ENCODE measurements at places on chromosomes 5 and 9.

DNA sequence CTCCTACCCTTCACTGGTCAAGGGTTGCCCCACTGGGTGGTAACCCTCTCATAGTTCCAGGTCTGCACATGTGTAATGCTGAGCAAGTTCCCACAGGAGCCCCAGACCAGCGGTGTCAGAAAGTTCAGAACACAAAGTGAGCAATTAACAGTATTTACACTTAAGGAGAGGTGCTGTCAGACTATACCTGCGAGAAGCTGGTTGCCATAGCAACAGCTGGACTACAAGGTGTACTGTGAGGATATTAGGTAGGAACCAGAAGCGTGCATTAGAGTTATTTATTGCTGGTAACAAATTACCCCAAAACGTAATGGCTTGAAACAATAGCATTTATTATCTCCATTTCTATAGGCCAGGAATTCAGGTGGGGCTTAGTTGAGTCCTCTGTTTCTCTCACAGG is 317.0 kb upstream of the RPS23 start:
- no peak for DNase-seq

GRCh38 chr9:37301042-37301853 is 121.2 kb upstream of the GRHPR start:
- DNase-seq: no peak

DNA sequence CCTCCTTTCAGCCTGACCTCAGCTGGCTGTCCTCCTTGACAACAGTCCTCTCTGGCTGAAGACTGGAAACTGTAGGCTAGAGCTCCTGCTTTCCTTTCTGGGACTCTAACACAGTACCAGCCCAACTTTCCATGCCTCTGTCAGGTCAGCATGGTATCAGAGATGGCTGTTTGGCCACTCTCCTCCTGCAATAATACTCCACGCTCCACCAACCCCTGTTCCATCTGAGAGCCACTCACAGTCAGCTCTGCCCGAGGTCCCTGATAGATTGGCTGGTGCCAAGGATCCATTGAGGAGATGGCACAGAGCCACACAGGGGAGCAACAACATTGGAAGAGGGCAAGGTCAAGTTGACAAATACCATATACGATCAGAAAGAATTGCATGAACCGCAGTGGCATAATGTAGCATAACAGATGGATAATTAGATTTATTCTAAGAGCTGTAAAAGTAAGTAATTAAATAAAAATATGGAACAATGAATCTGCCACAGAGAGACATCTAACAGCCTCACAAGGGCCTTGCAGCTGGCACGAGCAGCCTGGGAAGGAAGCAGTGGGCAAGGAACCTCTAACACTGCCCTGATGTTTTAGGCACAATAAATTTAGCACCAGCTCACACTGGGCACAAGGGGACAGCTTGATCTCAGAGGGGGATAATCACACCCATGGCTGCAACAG is 94.3 kb upstream of the LRRTM2 start:
- DNase-seq: no peak

DNA sequence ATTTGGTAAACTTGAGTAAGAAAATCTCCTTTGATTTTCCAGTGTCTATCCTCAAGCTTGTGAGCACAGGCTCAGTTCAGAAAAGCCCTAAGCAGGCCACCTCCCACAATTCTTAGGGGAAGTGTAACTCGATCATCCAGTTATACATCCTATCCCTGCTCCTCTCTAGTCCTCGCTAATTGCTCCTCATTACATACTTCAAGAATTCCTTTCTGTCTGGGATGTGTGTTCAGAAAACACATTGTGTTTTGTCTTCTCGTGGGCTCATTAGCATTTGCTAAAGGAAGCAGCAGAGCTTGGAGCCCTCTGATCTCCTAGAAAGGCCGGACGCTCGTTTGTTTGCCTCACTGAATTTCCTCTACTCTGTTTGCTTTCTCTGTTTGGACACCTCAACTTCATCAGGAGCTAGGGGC is 268.2 kb upstream of the RFX3 start:
- no peak for DNase-seq

All from stimulated activated CD4-positive, alpha-beta T cell treated with anti-CD3 and anti-CD28 coated beads, Interleukin-2, amount 100 ng/mL, for 24 hours (primary cell).